ENCODE measurements at places on chromosomes 6 and 20.

DNA sequence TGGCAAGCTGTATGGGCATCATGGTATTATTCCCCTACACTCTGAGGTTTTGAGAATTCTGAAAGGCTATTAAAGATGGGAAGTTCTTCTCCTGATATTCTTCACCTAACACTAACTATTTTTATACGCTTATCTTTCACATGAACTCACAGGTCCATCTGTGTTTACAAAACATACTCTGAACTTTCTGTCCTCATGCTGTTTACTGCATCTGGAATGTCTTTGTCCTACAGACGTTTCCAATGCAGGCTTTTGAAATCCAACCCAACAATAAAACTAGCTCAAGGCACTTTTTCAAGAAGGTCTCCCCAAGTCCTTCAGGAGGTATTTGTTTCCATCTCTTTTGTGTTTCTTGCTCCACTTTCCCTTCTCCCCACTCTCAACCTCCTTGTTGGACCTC lies 60.5 kb upstream of the MLIP start:
- no peak for DNase-seq

DNA sequence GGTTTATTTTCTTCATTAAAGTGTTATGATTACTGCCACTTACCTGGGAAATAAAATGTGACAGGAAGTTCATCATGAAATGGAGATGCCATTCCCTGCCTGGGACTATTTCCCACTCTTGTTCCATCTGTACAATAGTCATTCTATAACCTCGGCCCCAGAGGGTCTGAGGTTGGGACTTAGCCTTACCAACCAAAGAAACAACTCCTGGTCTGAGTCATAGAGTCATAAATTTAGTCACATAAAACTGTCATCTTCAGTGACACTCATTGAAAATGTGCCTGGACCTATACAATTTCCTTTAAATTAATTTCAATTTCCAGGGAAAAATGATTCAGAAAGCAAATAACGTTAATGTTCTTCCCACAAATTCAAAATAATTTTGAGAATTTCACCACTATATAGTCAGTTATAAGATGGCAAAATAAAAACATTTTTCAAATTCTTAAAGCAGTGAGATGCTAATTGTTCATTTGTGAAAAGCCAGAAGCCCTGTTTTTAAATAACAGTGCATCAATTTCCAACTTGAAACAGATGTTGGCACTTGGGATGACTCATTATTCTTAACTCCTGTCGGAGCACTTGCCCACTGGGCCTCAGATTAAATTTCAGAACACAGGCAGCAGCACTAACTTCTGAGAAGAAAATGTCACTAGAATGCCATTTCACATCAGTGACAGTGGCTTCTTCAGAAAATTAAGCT lies 201.2 kb upstream of the SMLR1 start:
- peak; percentile 87 for DNase-seq

GRCh38 chr6:106446287-106446885 lies 85.9 kb downstream of the CRYBG1 start:
- peak; percentile 10 for DNase-seq

- peak; percentile 62 for DNase-seq
Measured at GRCh38 chr6:136782021-136782770, 10.1 kb downstream of the MAP3K5 start.

- DNase-seq: no peak
Measured at GRCh38 chr20:48194583-48194982, 409.3 kb upstream of the SULF2 start.

DNA sequence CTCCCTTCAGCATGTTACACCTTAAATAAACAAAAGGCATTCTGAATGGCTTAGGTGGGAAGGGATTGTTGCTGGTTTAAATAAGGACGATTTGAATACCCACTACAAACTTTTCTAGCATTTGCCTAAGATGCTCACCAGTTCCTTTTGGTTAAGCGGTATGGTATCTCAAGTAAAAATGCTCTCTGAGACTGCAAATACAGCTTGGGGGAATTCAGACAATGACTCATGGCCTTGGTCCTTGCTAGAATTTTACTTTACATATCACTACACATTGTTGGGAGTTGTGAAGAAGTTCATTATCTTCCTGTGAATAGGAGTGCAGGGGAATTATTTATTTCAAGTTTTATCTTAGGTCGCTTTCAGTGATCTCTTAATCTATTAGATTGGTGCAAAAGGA lies 670.7 kb downstream of the UTRN start:
- peak; percentile 35 for DNase-seq

GRCh38 chr6:139175389-139175948 lies 40.6 kb downstream of the HECA start:
- no peak for DNase-seq

GRCh38 chr20:46830886-46831632 lies 63.6 kb upstream of the EYA2 start:
- DNase-seq: no peak

DNA sequence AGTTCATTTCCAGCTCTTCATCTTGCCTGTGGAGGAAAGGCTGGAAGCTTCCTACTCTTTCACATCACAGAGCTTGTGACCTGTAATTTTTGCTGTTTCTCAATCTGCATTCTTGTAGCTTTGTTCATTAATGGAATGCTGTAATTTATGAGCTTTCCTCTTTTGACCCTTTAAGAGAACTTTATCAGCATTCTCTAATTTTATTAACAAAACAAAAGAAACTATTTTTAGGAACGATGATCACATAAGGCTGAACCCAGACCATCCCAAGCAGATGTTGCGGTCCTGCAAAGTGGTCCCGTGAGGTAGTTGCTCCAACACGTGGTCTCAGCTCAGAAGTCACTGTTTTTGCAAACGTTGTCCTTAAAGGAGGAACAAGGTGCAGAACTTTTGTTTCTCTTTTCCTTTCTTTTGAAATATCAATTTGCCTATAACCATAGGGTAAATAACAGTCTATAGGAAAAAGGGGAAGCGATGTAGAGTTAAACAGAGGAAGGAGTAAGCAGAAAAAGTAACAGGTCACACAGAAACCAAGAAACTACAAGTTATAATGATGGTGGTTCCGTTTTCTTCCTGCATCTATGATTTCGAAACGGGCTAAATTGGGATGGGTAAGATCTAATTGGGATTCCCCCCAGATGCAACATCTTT lies 121.3 kb upstream of the PHACTR1 start:
- DNase-seq: peak; percentile 82

- no peak for DNase-seq
Measured at GRCh38 chr6:162638931-162639574, 88.5 kb downstream of the PRKN start.

- peak; percentile 63 for DNase-seq
Measured at GRCh38 chr6:100342830-100343229, 121.9 kb downstream of the SIM1 start.

DNA sequence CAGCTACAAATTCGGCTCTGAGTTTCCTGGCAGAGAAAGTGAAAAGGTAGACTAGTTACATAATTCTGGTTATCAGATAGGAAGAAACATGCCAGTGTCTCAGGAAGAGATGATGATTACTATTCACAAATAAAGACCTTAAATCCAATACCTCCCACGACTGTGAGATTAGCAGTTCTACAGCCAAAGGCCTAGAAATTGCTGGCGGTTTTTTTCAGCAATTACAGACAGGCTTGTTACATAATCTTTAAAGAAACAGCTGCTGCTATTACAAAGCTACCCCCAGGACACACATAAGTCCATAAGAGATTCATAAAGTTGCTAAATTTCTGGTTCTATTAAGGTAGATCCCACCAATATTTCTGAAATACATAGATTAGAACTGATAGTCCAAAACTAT lies 40.2 kb downstream of the PIGU start:
- peak; percentile 24 for DNase-seq

- no peak for DNase-seq
Measured at GRCh38 chr6:36656441-36656840, 22.1 kb upstream of the CDKN1A start.

GRCh38 chr6:145277358-145278086 lies 457.8 kb downstream of the EPM2A start:
- DNase-seq: no peak

GRCh38 chr6:119626884-119627619 lies 277.5 kb upstream of the MAN1A1 start:
- no peak for DNase-seq

- peak; percentile 37 for DNase-seq
Measured at GRCh38 chr6:160998766-160999165, 7.2 kb downstream of the MAP3K4 start.

- DNase-seq: no peak
Measured at GRCh38 chr6:6858533-6858982, 249.2 kb upstream of the RREB1 start.

GRCh38 chr6:131694832-131695426 lies 6.3 kb downstream of the OR2A4 start:
- DNase-seq: peak; percentile 71

DNA sequence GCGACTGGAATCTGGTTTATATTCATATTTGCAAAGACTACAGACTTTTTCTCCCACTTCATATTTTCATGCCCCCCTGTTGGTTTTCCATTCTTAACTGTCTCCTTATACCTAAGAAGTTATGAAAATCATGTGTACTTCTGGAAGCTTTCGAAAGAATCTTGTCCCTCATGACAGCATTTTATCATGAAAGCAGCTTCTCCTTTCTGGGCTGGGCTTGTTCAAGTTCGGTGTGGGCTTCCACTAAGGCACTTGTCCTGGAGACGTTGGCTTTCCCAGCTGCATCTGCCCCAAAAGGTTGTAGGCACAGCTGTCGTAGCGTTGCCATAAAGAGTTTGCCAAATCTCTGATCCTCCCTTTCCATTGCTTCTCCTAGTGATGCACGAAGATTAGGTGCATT lies 56.5 kb downstream of the RPRD1B start:
- DNase-seq: no peak

DNA sequence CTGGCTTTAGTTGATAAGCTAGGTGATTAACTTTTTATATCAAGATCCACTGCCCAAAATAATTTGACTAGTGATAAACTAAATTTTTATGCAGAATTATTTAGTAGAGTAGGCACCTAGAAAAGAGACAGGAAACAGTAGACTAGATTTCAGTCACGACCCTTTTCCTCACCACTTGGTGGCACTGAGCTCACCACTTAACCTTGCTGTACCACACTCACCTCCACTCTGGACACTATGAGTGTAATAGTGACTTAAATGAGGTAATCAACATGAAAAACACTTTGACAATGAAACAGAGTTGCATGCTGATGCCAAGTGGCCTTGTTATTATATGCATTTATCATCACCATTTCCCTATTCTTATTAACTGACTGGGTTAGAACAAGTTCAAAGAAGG lies 730.4 kb downstream of the KIF16B start:
- no peak for DNase-seq

DNA sequence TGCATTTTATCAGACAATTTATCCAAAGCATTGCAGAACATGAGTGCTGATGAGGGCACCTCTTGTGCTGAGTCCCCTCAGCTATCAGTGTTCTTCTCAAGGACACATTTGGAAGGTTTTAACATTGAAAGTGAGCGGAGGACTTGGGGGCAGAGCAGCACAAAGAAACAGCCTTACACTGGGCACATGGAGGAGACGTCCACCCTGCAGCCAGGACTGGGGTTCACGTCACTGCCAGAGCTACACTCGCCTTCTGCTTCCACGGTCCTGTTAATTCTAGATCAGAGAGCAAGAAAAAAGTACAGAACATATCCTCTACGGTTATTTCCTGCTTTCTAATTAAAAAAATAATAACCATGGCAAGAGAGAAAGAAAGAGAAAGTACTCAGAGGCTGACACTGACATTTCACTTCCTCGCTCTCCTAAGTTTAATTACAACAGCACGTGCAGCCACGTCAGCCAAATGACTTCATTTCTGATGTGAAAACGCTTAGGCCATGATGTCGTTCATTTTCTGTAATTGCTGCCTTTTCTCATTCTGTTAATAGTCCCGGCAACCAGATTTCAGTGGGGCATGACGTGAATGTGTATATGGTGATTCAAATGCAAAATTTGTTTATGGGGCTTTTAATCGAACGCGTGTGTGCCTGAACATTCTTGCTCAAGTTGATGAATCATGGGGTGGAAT lies 5.1 kb downstream of the PRND start:
- DNase-seq: peak; percentile 70

DNA sequence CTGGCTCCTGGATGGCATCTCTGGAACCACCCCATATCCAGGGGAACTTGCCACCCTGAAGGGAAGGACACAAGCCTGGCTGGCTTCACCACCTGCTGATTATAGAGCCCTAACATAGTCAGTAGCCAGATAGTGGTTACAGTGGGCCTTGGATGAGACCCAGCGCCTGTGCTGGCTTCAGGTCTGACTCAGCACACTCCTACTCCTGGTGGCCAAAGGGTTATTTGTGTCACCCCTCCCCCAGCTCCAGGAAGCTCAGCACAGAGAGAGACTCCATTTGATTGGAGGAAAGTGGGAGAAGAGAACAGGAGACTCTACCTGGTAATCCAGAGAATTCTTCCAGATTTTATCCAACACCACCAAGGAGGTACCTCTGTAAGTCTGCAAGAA lies 12.8 kb downstream of the SNX14 start:
- DNase-seq: peak; percentile 32

Measured in AG10803 (cell line).